Fibroblast of the aortic adventitia (primary cell): ENCODE measurements at places on chromosomes 16 and 17.

DNA sequence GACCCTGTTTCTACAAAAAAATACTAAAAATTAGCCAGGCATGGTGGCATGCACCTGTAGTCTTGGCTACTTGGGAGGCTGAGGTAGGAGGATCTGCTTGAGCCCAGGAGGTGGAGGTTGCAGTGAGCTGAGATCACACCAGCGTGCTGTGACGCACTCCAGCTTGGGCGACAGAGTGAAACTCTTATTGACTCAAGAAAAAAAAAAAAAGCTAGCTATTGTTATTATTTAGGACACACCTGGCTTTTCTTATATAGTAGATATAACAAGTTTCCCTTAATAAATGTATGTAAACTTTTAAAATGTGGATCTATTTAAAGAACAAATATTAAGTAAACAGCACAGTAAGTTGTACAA, 1.8 kb downstream of the RABEP2 start:
- no peak for DNase-seq

DNA sequence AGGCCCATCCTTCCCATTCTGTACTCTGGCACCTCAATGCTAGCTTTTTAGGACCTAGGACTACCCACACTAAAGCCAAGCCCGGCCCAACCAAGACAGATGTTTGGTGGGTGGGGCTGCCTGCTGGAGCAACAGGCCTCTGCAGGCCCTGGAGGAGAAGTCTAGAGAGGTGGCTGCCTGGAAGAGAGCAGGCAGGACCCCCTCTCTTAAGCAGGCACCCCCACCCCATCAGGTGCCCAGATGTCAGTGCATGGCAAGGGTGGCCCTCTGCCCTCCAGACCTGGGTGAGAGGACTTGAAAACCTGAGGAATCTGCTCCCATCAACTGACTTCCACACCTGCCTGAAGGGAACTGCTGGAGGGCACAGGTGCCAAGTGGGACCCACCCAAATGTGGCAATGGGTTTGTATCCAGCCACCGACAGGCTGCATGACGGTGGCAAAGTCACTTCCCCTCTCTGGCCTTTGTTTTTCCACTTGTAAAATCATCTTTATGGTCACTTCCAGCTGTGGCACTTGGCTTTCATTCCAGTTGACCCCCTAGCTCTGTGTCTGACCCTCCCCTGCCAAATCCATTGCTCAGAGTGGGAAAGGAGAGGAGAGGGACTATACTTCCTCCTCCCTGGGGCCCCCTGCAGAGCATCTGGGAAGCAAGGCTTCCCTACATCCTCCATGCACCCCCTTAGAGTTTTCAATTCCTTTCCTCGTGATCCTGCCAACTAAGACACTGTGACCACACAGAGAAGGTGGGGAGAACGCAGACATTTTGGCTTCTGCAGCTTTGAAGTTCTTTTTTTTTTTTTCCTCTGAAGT, 1.7 kb upstream of the STAT5A start:
- no peak for DNase-seq

DNA sequence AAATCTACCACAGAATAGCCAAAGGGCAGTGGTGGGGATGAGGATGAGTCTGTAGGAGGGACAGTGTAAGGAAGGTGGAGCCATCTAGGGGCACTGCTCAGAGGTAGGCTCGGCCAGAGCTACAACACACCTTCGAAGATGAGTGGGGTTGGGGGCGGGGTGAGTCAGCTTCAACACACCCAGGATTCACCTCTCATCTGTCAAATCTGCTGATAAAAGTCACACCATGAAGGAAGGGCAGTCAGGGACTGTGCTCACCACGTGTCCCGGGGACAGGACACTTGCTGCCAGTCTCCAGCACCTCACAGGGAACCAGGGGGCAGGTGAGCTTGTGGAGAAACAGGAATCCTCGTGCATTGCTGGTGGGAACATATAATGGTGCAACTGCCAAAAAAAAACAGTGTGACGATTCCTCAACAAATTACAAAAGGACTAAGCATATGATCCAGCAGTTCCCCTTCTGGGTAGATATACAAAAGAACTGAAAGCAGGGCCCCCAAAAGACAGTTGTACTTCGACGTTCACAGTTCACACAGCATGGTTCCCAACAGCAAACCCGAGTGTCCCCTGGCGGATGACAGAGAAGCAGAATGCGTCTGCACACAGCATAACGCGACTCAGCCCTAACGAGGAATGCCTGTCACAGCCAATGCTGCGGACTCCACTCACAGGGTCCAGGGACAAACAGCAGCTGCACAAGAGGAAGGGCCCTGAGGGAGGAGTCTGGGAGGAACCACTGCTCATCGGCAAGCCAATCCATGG, 133.1 kb downstream of the ANKRD11 start:
- DNase-seq, result no peak

- no peak for DNase-seq
Measured at GRCh38 chr16:15435216-15435864, 952 bp downstream of the BMERB1 start.

DNA sequence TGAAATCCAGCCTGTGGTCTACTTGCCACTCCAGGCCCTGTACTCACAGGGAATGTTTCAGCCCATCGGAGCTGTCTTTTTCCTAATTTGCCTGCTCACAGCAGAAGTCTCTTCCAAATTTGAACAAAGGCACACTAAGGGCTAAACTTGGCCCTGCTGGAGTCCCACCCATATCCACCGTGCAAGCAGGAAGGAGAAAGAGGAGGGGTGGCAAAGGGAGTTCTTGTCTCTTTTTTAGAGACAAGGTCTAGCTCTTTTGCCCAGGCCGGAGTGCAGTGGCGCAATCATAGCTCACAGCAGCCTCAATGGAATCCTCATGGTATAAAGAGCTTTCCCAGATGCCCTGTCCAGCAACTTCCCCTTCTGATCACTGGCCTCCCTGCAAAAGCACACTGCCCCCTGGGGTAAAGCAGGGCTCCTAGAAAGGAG, 2.7 kb upstream of the PRM1 start:
- no peak for DNase-seq

DNA sequence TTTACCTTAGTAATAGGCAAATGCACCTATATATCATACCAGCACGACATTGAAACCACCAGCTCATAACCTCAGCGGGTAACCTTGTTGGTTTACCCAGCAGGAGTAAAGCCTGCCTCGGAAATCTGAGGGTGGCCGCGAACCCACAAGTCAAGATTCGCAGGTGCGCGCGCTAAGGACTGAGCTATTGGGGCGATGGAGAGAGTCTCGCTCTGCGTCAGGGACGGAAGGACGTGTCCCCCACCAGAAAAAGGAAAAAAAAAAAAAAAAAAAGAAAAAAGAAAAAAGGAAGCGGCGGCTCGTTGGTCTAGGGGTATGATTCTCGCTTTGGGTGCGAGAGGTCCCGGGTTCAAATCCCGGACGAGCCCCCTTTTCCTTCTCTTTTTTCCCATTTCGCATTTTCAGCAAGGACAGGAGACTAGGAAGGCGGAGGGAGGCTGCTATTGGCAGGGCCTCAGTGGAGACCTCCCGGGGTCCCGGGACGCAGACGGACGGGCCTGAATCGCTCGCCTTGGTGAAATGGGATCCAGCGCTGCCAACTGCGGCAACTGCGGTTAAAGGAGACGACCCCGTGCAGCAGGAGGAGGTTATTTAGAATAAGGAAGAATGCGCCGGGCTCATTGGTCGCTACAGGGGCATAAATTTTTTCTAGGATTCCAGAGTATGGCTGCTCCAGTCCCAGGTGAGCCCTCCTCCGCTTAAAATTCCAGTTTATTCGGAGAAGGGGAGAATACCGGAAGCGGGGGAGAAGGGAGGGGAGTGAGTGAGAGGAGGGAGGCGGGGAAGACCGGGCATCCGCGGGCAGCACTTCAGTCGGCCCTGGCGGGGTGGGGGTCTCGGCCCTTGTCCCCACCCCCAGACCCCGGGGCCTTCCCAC, at the start of gene OR1F1:
TSS of gene OR1F1 (plus strand) at position 407 of the 877 bp plus-strand sequence.
- DNase-seq, result peak; percentile 62

GRCh38 chr17:80433916-80434666, 19.1 kb downstream of the ENDOV start:
- no peak for DNase-seq

DNA sequence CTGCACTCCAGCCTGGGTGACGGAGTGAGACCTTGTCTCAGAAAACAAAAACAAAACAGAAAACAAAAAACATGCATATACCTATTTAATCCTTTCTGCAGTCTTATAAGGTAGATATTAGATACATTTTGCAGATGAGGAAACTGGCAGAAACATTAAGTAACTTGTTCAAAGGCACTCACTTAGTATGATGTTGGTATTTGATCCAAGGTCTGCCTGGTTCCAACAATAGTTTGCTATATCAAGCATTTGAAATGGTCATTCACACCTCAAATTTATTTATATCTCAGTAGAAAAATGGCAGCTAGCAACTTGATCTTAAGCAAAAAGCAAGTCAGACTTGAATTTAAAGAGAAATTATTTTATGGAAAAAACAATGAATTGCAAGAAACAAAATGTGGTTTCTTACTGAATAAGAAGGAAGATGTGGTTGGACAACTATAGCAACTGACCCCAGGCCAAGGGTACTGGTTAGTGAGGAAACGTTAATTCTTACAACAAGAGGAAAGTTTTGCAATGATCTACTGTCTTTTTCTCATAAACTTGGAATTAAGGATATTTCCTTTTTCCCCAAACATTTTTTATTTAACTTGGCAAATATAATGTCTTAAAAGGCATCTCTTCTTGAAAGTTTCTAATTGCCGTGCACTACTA, 19.7 kb downstream of the DHRS7B start:
- DNase-seq, result no peak

GRCh38 chr16:67191995-67192681, at the start of gene E2F4:
Gene E2F4 (plus strand): TSS chr16:67192155. CDS start chr16:67192228, 73 bp downstream.
- peak; percentile 91 for DNase-seq

DNA sequence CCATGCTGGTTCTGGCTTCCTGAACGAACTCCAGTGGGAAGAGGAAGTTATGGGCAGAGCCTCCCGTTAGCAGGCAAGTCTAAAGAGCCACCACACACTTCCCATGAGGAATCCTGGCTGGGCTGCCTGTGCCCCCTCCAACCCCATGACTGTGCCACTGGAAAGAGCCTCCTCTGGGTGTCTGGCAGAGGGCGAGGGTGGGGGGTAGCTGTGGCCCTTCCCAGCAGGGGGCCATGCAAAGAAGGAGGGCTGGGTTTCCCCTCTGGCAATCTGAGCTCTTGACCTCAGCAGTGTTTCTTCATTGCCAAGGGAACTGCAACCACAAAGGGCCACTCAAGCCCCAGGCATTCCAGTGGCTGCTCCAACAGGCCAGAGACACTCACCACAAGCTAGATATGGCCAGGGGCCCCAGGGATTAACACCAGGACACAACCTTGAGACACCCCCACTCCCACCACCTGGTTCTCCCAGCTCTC, 1.7 kb upstream of the RRAD start:
- DNase-seq, result peak; percentile 81

DNA sequence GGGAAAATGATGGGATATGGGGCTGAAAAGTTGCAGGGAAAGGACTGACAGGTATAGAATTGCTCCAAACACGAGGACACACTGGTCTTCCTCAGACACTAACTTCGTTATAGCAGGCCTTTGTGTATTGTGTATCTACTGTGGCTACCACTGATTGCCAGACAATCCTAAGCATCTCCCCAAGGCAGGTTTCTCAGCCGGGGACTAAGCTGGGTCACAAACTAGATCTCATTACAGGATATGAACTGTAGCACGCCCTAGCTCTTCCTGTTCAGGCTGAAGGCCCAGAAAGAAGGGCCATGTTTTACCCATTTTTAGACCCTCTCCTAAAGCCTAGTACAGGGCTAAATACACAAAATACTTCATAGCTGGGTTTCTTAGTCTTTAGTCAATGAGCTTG, 5.1 kb upstream of the RANGRF start:
- no peak for DNase-seq

DNA sequence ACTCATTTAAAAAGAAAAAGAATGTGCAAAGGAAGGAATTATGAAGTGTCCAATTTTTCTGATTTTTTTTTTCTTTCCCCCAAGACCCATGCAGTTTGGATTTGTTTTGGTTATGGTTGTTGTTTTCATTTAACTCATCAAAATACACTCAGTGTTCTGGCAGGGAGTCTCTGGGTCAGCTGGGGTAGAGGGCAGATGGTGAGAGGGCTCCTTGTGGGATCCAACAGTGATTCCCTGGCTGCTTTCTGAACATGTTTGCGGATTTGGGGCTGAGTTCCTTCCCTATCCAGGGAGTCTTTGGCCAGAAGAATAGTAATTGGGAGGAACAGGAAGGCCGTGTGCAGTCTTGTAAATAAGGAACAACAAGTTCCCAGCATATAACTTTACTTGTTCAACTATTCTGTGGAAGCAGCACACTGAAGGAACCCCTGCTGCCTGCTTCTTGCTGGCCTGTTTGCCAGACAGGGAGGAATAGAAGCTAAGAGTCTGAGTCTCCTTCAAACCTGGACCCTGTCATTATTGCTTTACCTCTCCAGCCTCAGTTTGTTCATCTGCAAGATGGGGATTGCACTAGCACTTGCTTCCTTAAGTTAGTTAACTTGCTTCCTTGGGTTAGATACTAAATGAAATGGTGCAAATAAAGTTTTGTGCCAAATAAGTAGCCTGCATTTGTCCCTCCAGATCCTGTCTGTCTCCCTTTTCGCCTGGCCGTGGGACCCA, 32.1 kb downstream of the C17orf67 start:
- DNase-seq, result no peak

- DNase-seq, result no peak
Measured at GRCh38 chr17:15886804-15887203, 58.1 kb upstream of the ADORA2B start.

DNA sequence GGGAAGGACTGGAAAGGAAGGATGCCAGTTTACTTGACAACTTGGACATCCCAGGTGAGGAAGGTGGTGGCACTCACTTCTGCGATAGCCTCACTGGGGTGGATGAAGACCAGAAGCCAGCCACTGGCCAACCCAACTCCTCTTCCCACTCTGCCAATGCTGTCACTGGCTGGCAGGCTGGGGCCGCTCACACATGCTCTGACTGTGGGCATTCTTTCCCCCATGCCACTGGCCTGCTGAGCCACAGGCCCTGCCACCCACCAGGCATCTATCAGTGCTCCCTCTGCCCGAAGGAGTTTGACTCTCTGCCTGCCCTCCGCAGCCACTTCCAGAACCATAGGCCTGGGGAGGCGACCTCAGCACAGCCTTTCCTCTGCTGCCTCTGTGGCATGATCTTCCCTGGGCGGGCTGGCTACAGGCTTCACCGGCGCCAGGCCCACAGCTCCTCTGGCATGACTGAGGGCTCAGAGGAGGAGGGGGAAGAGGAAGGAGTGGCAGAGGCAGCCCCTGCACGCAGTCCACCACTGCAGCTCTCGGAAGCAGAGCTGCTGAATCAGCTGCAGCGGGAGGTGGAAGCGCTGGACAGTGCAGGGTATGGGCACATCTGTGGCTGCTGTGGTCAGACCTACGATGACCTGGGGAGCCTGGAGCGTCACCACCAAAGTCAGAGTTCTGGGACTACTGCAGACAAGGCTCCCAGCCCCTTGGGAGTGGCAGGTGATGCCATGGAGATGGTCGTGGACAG, 4.5 kb downstream of the ZNF646 start:
- DNase-seq, result no peak

DNA sequence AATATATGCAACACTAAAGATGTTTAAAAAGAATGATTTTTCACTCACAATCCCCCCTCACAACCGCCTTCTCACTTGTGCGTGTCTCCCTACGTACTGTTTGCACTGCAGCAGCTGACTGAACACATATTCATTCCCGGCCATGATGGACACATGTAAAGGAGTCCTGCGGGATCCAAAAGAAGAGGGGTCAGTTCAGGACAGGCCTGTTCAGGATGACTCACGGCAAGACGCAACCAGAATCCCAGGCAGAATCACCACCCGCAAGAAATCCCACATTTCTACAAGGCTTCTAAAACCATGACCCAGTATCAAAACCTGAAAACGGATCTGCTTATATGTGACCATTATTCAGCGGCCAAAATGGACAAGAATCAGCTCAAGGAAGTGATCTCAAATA, 52.3 kb downstream of the CYB5D2 start:
- DNase-seq, result peak; percentile 31
